Fibroblast of skin of left quadriceps (primary cell): ENCODE measurements at places on chromosomes 13 and 19.
A peak's percentile ranks its signal among the peaks of the same experiment; 100 is the strongest.

DNA sequence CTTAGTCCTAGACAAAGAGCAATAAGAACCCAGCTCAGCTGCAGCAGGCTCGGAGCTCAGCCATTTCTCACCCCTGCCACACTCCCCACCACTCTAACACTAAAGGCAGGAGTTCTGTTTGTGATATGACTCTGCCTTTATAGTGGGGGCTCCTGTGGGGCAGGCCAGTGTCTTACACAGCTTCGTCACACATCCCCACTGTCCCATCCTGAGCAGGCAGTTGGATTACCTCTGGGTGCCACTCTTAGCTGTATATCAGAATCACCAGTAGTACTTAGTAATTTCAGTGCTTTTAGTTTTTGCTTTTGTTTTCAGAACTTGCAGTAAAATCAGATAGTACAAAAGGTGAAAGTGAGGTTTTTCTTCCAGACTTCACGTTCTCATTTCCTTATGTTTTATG lies 16.8 kb downstream of the SAMD4B start:
- DNase-seq = no peak

- DNase-seq = peak; percentile 99
Observed at GRCh38 chr19:47428177-47428894, 9.0 kb upstream of the MEIS3 start.

DNA sequence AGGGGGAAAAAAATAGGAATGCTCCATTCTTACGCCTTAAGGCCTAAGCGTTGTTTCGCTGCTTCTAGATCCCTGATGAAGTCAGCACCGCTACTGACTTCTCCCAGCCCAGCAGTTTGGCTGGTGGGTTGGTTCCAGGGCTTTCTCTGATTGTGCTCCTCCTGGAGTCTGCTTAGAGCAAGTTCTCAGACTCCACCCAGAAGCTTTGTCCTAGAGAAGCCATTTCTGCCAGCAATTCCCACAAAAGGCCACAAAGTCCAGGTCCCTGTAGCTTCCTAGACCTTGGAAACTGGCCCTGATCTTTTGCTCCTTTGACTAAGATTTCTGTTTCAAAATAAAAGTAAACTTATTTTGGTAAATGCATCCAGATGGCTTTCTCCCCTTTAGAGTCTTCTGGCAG lies 65.4 kb downstream of the KCTD12 start:
- DNase-seq = no peak

DNA sequence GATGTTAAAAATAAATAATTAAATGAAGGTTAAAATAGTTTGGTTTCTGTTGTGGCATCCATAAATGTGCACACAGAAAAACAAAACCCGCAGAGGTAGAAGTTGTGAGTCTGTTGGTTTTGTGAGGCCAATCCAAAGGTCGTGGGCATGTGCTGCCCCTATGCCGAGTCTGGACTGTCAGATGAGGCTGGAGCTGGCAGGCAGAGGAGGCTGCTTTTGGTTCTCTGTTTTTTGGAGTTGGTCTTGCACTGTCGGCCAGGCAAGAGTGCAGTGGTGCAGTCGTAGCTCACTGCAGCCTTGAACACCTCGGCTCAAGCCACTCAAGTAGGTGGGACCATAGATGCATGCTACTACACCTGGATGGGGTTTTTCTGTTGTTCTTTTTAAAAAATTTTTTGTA lies 43.7 kb downstream of the TSSK6 start:
- no peak for DNase-seq

DNA sequence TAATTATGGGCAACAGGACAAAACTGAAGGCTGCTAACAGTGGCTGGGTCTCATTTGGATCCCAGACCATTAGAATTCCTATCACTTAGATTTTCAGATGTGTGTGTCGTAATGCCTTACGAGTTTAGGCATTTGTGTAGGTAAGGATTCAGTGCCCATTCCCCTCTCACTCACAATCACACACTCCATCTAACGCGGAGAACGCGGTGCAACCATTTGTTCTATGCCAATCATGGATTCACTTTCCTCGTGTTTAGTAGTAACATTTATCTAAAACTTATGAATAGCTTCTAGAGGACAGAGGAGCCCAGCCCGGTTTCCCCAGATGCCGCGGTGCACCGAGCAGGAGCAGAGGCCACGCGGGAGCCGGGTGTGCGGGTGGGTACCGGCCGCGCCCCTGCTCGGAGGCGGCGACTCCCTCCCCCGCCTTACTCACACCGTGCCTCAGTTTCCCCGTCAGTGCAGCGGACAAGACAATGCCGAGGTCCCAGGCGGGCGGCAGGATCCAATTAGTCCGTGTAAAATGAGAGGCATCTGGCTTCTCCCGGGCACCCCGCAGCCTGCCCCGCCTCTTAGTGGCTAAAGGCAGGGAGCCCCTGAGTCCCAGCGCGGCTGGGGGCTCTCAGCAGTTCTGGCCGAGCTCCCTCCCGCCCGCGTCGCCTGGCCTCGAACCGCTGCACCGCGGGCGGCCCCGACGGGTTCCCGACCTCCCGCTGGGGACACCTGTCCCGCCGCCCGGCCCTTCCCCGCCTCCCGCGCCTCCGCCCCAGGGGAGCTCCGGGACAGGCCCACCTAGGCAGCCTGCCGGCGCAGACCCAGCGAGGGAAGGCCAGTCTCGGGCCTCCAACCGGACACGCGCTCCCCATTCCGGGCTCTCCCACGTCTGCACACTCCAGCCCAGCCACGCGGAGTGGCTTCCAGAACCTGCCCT lies 5.9 kb upstream of the C1QTNF9B start:
- no peak for DNase-seq

DNA sequence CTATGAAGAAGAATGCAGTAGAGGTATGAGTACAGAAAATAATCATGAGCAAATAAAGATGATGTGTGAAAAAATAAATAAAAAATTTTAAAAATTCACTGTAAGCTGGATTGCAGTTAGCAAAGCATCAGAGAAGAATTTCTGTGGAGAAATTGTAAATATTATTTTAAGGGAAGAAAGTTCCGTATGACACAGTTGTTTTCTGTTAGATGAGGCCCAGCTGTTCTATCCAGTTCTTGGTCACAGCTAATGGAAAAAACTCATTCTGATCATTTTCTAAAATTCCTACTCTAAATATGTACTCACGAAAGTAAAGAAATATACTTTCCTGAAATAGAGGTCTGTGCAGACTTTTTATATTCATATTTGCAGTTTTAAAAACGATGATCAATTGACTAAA lies 578.8 kb downstream of the DCT start:
- DNase-seq = no peak

- no peak for DNase-seq
Observed at GRCh38 chr13:20145521-20145920, 15.3 kb downstream of the GJA3 start.

- no peak for DNase-seq
Observed at GRCh38 chr13:32047088-32047487, 15.5 kb downstream of the FRY start.

DNA sequence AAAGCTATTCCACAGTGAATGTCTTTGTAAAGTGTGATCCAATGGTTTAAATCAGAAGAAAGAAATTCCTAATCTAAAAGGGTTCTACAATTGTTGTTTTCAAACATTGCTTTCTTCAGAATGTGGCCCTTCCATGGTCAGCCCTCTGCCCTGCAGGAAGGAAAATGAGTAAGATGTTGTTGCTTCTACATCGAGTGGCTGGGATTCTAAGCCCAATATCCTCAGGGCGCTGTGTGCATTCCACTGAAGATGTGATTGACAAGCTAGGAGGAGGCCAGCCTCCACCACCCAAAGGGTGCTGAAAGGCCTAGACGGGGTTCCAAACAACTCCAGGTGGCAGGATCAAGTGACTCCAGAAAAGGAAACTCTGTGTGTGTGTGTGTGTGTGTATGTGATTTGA lies 316.9 kb upstream of the TSHZ3 start:
- DNase-seq = no peak

DNA sequence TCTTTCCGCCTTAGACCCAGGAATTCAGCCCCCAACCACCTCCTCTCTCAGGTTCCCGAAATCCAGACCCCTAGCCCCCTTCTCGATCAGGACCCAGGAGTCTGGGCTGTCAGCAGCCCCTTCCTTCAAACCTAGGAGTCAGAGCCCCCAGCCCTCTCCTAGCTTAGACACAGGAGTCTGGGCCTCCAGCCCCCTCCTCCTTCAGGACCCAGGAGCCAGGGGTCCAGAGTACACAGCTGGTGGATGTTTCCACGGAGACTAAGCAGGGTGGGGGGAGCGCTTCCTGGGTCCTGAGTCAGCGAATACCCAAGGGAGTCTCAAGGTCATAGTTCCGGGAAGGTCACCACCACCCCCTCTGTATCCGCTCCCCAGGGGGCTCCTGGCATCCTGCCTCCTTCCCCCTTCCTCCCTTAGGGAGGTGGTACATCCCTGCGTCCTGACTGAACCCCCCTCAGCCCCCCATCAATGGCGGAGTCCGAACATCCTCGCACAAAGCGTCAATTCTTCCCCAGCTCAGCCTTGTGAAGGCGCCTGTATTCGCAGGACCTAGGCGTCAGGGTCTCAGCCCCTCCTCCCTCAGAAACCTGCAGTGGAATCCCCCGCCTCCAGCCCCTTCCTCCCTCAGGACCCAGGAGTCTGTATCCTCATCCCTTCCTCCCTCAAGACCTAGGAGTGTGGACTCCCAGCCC lies 4.6 kb downstream of the CADM4 start:
- DNase-seq = no peak

DNA sequence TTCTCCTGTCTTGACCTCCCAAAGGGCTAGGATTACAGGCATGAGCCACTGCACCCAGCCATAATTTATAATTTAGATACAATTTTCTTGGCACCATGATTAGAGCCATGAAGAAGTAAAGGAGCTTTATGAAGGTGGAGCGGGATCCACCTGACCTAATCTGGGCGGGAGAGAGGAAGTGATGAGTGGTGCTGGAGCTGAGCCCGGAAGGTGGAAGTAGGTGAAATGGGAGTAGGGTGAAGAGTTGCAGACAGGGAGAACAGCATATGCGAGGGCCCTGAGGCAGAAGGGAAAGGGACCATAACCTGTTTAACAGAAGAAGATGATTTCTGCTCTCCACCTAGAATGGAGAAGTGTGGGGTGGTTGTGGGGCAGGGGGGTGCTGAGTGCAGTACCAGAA lies 4.2 kb downstream of the BLOC1S3 start:
- no peak for DNase-seq

GRCh38 chr19:35478794-35479677 lies 11.2 kb downstream of the KRTDAP start:
- DNase-seq = no peak

DNA sequence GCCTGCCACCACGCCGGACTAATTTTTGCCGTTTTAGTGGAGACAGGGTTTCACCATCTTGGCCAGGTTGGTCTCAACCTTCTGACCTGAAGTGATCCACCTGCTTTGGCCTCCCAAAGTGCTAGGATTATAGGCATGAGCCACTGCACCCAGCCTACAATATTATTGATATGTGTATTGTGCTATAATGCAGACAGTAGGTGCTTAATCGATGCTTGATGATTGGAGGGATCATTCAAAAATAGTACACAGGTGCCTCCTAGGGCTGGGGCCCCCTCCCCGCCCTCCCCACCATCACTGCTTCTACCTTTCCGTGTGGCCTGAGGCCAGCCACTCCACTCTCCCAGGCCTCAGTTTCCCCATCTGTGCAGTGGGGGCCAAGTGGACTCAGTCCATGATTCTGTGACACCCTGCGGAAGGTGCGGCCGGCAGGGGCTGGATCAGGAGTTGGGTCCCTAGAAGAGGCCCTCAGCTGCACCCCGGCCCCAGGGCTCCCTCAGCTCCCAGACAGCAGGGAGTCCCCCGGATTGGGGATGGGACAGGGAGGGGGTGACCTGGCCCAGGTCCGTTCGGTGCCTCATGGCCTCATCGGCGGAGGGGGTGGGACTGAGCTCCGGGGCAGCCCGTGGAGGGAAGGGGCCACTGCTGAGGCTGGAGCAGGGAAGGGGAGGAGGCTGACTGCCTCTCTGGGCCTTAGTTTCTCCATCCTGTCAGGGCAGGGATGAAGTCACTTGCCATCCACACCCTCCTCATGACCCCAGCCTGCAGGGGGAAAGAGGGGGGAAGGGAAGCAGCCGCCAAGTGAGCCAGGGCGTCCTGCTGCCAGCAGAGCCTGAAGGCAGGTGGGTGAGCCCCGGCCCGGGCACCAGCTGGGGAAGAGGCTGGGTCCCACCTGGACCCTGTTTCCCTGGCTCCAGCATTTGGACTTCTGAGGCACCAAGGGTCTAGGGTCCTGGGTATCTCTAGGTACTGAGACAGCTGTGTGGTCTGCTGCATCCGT lies 1.2 kb downstream of the ADAMTSL5 start:
- DNase-seq = no peak

DNA sequence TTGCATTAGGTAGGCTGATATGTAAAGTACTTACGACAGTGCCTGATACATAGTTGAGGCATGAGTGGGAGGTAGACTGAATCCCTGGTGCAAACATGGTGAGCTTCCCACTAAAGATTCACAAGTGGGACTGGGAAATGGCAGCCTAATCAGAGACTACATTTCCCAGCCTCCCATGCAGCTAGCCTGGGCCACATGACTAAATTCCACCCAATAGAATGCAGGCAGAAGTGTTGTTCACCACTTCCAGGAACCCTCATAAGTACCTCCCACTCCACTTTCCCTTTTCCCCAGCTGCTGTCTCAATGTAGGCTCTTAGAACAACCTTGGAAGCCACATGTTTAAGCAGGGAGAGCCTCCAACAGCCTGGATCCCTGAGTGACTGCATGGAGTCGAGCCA lies 104.9 kb downstream of the CACNA1A start:
- DNase-seq = no peak

GRCh38 chr13:60936281-60936680 lies 479.4 kb downstream of the PCDH20 start:
- DNase-seq = no peak

DNA sequence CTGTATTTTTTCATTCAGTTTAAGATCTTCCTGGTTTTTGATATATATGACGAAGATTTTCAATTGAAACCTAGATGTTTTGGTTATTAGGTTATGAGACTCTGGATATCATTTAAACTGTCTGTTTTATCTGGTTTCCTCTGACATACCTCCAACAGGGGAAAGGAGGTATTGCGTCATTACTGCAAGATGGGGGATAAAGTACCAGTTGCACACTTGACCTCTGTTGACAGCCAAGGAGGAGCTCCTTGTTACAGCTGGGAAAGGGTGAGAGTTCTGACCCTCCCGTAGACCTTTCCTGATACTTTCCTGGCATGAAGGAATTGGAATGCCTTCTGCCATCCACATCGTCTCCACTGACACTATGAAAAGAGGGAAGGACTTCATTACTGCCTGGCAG lies 82.0 kb upstream of the SHISA2 start:
- no peak for DNase-seq

DNA sequence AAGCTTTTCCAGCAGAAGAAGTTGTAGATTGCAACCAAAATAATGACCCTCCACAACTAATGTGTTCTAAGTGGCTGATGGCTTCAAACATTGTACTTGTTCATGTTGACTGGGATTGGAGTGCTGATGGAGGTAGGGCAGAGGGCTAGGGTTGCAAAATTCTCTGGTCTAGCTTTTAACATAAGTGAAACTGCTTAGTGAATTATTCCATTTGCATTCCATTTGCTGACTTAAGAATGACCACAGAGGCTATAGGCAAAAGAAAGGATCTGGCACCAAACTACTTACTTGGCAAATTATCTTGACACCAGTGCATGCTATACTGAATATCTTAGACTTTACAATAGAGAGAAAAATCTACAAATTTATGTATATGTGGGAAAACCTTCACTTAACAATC lies 287.0 kb downstream of the FGF9 start:
- DNase-seq = no peak

GRCh38 chr13:50156140-50156539 lies 140.9 kb downstream of the KCNRG start:
- peak; percentile 20 for DNase-seq
